ENCODE measurements at places on chromosomes 12 and 14.

DNA sequence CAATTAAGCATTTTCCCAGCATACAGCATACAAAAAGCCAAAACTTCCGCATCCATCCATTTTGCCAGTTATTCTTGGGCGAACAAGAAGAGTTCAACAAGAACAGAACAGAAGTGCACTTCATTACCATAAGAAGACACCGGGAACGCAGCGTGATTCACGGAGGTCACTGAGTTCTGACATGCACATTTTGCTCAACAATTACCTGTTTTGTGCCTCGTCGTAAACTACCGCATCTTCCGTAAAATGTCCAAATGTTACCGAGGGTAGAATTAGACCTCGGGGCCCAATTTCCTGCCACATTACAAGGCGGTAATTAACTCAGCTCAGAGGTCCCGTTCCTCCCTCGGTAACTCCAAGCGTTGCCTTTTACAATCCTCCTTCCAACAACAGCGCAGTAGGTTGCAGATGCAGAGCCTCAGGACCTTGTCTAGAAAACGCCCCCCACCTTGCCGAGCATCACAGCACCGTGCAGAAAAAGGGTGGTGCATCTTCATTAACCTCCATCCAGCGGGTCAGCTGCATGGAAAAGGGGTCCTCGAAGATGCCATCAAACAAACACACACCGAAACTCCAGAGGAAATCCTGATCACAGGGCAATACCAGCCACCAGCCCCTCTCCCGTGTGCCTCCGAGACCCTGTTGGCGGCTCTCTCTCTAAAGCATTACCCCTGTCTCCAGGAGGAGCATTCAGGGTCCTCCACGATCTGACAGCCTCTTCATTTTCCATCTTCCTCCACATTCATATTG is 125.2 kb downstream of the BCL11B start:
- DNase-seq, result no peak
- no peak overlapping the region for H3K27ac ChIP-seq

DNA sequence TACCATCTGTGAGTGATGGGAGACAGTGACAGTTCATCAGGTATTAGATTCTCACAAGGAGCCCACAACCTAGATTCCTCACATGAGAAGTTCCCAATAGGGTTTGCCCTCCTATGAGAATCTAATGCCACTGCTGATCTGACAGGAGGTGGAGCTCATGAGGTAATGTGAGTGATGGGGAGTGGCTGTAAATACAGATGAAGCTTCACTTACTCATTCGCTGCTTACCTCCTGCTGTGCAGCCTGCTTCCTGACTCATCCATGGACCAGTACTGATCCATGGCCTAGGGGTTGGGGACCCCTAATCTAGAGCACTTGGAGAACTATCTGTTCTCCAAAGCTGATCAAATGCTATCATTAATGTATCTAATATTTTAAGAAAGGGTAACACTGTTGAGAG is 17.7 kb downstream of the CLEC2D start:
- H3K4me3 ChIP-seq, result no peak overlapping the region
- no peaks in the 10 kb centered on the region for H3K36me3 ChIP-seq
- no peak overlapping the region for H3K27ac ChIP-seq
- DNase-seq, result no peak
- no peaks in the 10 kb centered on the region for H3K4me1 ChIP-seq

GRCh38 chr12:26711569-26711968 is 121.4 kb downstream of the ITPR2 start:
- H3K36me3 ChIP-seq, result no peaks in the 10 kb centered on the region
- H3K27me3 ChIP-seq, result no peaks in the 10 kb centered on the region
- H3K27ac ChIP-seq, result no peak overlapping the region
- H3K4me3 ChIP-seq, result no peak overlapping the region

- no peaks in the 10 kb centered on the region for H3K27me3 ChIP-seq
- no peak for DNase-seq
- H3K27ac ChIP-seq, result no peak overlapping the region
- H3K4me3 ChIP-seq, result no peak overlapping the region
- no peaks in the 10 kb centered on the region for H3K4me1 ChIP-seq
- no peaks in the 10 kb centered on the region for H3K36me3 ChIP-seq
Observed at GRCh38 chr14:25788252-25788651, 738.3 kb upstream of the STXBP6 start.

- no peaks in the 10 kb centered on the region for H3K4me1 ChIP-seq
- DNase-seq, result no peak
- no peak overlapping the region for H3K4me3 ChIP-seq
- H3K36me3 ChIP-seq, result no peaks in the 10 kb centered on the region
Observed at GRCh38 chr12:89927226-89927698, 218.6 kb upstream of the ATP2B1 start.

- H3K4me1 ChIP-seq, result peaks cover 12% of the 10 kb centered on the region
- no peaks in the 10 kb centered on the region for H3K27me3 ChIP-seq
Observed at GRCh38 chr14:104298458-104298857, 160.1 kb downstream of the KIF26A start.

GRCh38 chr14:105878125-105878524 is 351.7 kb downstream of the TMEM121 start:
- no peak overlapping the region for H3K27ac ChIP-seq
- no peaks in the 10 kb centered on the region for H3K36me3 ChIP-seq
- peak; percentile 13 for DNase-seq
- no peaks in the 10 kb centered on the region for H3K4me1 ChIP-seq

GRCh38 chr12:107091989-107092641 is 1.2 kb downstream of the CRY1 start:
- H3K27ac ChIP-seq, result peak overlapping the region; percentile 97
- no peaks in the 10 kb centered on the region for H3K27me3 ChIP-seq
- DNase-seq, result no peak
- H3K4me3 ChIP-seq, result peak overlapping the region; percentile 76

DNA sequence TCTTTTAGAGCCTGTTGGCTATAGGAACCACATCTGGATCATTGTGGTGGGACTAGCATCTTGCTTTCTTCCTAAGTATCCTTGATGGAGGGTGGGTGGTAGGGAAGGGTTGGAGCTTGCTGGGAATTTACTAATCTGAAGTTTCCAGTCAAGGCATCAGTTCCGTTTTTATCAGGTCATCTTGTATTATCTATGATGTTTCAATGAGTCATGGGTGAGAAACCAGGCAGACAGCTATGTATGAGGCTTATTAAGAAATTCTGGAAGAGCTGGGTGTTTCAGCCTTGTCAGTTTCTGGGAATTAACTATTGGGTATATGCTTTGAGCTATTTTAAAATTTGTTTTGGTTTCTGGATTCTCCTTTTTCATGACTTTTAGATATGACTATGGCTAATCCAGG is 11.3 kb downstream of the TSFM start:
- H3K27ac ChIP-seq, result no peak overlapping the region
- H3K4me1 ChIP-seq, result no peaks in the 10 kb centered on the region
- no peak for DNase-seq
- no peak overlapping the region for H3K4me3 ChIP-seq

DNA sequence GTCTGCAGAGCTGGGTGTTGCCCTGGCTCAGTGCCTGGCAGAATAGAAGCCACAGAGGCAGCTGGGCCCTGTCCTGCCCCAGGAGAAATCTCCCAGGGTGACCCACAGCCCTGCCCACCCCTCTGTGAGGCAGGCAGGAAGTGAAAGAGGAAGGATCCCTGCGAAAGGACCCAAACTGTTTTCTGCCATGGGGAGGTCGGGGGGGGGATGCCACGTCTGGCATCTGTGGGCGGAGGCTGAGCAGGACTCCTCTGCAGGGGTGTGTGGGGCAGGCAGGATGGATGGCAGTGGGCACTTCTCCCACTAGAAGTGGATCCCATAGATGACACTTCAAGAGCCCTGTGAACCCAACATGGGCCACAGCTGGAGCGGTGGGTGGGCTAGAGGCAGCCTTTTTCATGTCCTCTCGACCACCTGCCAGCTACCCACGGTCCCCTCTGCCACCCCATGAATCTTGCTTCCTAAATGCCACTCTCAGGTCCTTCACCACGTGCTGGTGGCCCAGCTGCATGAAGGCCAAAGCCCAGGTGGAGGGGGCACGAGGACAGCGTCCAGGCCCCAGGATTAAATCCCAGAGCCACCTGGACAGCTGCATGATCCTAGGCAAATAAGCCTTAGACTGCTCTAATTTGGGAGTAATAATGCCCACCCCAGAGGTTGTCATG is 3.6 kb downstream of the PAPLN start:
- H3K36me3 ChIP-seq, result no peaks in the 10 kb centered on the region
- H3K4me1 ChIP-seq, result peaks cover 22% of the 10 kb centered on the region
- no peaks in the 10 kb centered on the region for H3K27me3 ChIP-seq
- H3K27ac ChIP-seq, result no peak overlapping the region

DNA sequence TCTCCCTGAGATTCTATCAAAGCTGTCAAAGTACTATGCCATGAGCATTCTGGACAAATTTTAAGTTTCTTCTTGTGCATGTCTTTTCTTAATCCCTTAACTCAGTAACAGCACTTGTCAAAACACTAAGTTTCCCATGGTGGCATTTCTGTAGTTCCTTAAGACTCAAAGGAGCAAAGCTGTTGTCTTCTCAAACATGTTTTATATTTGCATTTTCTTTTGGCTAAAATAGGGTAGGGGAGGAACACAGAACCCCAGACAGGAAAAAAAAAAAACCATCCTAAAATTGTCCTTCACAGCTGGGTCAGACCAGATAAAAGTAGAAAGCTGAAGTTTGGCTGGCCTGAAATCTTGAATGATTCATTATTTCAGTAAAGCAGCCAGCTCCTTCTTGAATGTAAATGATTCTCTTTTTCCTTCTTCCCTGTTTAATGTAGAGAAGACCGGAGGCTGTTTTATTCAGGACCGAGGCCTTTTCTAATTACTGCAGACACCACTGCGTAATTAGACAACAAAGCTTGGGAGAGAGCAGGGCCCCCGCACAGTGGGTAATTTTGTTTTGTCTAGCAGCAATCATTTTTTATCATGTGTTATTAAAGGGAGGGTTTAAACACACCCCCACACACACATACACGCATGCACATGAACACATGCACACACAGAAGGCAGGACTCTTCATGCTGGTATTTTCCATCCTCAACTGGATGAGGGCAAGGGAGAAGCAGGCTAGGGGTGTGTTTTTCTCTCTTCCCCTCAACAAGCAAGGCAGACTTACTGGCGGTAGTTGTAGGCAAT is 51.0 kb downstream of the PAH start:
- no peak overlapping the region for H3K4me3 ChIP-seq
- H3K27me3 ChIP-seq, result no peaks in the 10 kb centered on the region
- H3K27ac ChIP-seq, result no peak overlapping the region
- no peak for DNase-seq
- no peaks in the 10 kb centered on the region for H3K36me3 ChIP-seq

DNA sequence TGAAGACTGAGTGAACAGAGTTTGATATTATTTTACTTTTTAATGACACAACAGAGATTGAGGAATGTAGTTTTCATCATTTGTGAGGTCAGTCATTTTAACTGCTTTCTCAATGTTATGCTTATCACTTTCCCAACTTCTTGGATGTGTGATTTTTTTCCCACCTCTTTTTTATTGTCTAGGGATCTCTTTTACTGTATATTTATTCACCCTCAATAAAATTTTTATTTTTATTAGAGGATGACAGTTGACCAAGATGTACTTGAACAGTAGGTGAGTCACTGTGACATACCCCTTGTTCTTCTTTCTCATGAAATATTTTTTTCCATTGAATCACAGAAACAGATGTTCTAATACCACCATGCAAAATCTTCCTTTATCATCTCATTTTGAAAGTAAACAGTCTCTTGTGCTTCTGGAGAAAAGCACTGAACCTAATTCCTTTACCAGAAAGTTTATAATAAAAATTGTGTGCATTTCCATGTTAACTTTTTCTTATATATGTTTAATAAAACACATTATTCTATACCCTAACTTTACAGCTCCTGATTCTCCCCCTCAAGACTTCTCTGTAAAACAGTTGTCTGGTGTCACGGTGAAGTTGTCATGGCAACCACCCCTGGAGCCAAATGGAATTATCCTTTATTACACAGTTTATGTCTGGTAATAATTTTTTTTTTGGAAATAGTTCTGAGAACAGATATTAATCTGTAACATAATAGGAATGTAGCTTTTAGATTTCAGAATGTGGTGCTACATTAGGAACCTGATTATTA is 65.9 kb downstream of the PTPRQ start:
- DNase-seq, result no peak
- H3K27me3 ChIP-seq, result no peaks in the 10 kb centered on the region
- no peaks in the 10 kb centered on the region for H3K36me3 ChIP-seq
- no peak overlapping the region for H3K27ac ChIP-seq

- H3K36me3 ChIP-seq, result no peaks in the 10 kb centered on the region
- H3K4me1 ChIP-seq, result peaks cover 5% of the 10 kb centered on the region
- no peaks in the 10 kb centered on the region for H3K27me3 ChIP-seq
- H3K27ac ChIP-seq, result no peak overlapping the region
Observed at GRCh38 chr14:60760644-60761364, 26.2 kb downstream of the MNAT1 start.

DNA sequence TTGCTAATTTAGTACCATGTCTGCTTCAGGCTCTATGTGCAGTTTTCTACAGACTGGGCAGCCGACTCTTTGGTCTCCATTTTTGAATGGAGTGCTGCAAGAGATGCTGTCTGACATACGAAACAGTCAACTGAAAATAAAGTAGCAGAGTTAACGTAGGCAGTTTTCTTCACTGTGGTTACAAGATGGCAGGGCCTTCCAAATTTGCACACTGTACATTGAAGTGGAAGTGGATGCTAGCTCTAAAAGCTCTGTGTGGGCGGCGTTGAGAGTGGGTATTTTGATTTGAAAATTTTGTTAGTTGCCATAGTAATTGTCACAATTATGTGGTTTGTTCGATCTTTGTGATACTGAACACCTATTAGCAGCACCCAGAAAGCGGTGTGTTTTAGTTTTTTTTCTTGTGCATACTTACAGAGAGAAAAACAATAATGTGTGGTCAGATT is 154.9 kb upstream of the ATP2B1 start:
- DNase-seq, result no peak
- H3K27ac ChIP-seq, result no peak overlapping the region
- no peak overlapping the region for H3K4me3 ChIP-seq
- no peaks in the 10 kb centered on the region for H3K4me1 ChIP-seq
- H3K27me3 ChIP-seq, result no peaks in the 10 kb centered on the region
- H3K36me3 ChIP-seq, result no peaks in the 10 kb centered on the region

GRCh38 chr12:52663420-52663819 is 11.4 kb upstream of the KRT2 start:
- no peak overlapping the region for H3K27ac ChIP-seq
- no peaks in the 10 kb centered on the region for H3K36me3 ChIP-seq
- no peak for DNase-seq
- H3K4me3 ChIP-seq, result no peak overlapping the region
- H3K4me1 ChIP-seq, result no peaks in the 10 kb centered on the region

DNA sequence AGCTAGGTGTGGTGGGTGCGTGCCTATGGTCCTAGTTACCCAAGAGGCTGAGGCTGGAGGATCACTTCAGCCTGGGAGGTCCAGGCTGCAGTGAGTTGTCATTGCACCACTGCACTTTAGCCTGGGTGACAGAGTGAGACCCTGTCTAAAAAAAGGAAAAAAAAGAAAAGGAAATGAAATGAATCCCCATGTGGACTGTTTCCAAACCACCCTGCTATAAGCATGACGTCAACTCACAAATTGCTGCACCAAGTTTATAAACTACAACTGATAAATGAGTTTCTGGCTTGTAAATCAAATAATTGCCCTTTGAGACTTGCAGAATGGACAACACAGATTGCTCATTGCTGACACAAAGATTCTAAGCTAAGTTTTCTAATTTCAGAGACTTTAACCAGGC is 51.0 kb upstream of the STK38L start:
- H3K27me3 ChIP-seq, result no peaks in the 10 kb centered on the region
- no peak overlapping the region for H3K27ac ChIP-seq
- no peaks in the 10 kb centered on the region for H3K36me3 ChIP-seq
- no peak for DNase-seq
